ENCODE measurements at places on chromosomes 12 and 14.

DNA sequence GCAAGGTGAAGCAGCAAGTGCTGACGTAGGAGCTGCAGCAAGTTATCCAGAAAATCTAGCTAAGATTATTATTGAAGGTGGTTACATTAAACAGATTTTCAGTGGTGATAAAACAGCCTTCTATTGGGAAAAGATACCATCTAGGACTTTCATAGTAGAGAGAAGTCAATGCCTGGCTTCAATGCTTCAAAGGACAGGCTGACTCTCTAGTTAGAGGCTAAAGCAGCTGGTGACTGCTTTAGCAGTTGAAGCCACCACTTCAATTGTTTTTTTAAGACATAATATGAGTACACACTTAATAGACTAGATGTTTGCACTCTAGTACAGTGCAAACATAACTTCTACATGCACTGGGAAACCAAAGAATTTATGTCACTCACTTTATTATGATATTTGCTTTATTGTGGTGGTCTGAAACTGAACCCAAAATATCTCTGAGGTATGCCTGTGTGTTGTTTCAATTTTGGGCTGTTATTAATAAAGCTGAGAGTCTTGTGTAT, 1026.9 kb upstream of the FOXG1 start:
- no peak for DNase-seq

GRCh38 chr14:91568626-91569025, 58.5 kb upstream of the PPP4R3A start:
- no peak for DNase-seq

- DNase-seq, result no peak
Measured at GRCh38 chr14:93792391-93792790, 4.1 kb upstream of the PRIMA1 start.

DNA sequence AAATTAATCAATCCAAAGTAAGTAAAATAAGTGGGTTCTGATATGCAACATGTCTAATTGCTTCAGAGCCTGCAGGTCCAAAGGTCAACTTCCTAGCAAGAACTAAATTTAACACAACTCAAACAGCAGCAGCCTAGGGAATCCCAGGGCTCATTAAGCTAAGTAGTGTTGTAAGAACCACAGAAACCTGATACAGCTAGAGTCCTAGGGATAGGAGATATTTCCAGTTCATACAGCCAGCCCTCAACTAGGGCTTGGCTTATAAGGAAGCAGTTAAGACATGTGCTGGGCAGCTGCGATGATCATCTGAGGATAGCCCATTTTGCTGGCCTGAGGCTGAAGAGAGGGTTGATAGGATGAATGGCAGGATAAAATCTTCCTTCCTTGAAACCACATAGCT, at the start of gene OR4Q3:
Gene OR4Q3 (plus strand): TSS at position 316 of the 400 bp plus-strand sequence.
- DNase-seq, result no peak

- DNase-seq, result no peak
Measured at GRCh38 chr12:121423253-121423652, 23.3 kb downstream of the RNF34 start.

- DNase-seq, result no peak
Measured at GRCh38 chr14:50774542-50775267, 56.3 kb downstream of the NIN start.
